ENCODE measurements at places on chromosomes 13 and 19. TPM values are rescaled to one million over a fixed set of nuclear protein-coding genes. Genes with fewer than 3 reads are reported as not detected.

- DNase-seq = no peak
Observed at GRCh38 chr13:95540888-95541287, 11.6 kb upstream of the CLDN10 start.

GRCh38 chr19:16446724-16447368, 24.9 kb downstream of the EPS15L1 start:
- peak; percentile 76 for DNase-seq

EHD2 gene
- 19.9 TPM for total RNA-seq

DNA sequence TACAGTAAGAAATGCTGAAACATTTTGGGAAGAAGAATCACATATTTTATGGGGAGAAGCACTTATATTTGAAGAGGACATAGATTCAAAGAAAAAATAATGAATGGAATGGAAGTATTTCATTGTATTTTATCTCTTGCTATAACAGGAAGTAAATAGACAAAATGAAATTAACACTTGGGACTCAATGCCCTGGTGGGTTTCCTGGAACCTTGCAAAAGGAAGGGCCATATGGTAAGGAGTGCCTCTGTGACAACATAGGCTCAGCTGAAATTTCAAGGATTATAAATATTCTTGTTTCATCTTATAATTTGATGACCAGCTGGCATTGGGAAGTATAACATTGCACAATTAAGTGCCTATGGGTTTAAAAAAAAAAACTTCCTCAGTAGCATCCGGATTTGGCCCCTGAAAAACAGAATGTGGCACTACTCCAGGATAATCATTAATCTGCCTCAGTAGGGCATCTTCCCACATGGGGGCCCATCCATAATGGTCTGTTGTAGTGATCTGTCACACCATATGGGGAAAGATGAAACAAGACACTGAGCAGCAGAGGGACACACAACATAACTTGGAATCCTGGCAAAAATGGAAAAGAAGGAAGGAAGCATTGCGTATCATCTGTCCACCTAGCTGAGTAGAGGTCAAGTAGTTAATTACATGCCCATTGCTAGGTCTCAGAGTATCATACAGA, 321.6 kb downstream of the NDFIP2 start:
- no peak for DNase-seq

DNA sequence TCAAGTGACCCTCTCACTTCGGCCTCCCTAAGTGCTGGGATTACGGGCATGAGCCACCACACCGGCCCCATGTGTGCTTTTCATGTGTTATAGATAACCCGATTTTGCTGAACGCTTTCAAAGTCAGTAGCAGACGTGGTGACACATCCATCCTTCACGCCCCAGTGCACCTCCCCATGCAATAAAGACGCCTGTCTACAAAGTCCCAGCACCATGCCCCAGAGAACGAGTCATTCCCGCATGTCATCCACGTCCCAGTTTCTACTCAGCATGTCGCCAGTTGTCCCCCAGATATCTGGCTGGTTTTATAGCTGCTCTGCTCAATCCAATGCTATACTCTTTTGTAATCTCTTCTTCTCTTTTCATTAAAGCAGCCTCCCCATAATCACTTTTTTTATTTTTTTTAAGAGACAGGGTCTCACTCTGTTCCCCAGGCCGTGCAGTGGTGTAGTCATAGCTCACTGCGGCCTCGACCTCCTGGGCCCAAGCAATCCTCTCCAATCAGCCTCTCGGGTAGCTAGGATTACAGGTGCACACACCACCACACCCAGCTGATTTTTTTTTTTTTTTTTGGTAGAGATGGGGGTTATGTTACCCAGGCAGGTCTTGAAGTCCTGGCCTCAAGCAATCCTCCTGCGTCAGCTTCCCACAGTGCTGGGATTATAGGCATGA, 42.5 kb downstream of the DNM2 start:
- DNase-seq = no peak

- peak; percentile 60 for DNase-seq
Observed at GRCh38 chr19:39112338-39112890, 13.2 kb upstream of the PAK4 start.

GRCh38 chr19:16084067-16084685, 7.9 kb downstream of the TPM4 start:
- no peak for DNase-seq

- DNase-seq = no peak
Observed at GRCh38 chr19:8643860-8644653, 13.6 kb downstream of the NFILZ start.

DNA sequence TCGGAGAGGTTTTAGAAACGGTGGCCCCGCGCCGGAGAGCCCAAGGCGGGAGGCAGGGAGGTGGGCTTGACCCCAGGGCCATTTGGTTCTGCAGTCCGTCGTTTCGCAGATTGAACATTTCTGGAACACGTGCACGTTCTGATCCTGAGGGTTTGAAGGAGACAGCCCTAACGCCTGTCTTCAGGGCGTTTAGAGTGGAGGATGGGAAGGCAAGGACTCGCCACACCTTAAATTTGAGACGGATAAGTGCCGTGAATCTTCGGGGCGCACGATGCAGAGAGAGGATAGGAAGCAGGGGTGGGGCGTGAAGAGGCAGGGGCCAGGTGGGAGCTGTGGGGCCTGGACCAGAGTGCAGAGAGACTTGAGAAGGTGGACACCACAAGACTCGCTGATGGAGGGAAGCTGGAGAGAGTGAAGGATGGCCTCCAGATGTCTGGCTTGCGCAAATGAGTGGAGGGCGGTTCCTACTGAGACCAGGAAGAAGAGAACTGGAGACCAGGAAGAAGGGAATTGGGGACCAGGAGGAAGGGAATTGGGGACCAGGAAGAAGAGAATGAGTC, 804 bp upstream of the MIER2 start:
- DNase-seq = no peak

GRCh38 chr13:31160857-31161556, 697 bp downstream of the HSPH1 start:
- peak; percentile 6 for DNase-seq

DNA sequence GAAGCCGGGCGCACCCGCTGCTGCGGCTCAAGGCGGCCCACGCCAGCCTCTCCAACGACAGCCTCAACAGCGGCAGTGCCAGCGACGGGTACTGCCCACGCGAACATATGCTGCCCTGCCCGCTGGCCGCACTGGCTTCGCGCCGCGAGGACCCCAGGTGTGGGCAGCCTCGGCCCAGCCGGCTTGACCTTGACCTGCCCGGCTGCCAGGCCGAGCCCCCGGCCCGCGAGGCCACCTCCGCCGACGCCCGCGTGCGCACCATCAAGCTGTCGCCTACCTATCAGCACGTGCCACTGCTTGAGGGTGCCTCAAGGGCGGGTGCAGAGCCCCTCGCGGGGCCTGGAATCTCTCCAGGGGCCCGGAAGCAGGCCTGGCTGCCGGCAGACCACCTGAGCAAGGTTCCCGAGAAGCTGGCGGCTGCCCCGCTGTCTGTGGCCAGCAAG, 13.0 kb downstream of the C19orf25 start:
- DNase-seq = no peak

FFAR1 gene
- total RNA-seq = not detected

DNA sequence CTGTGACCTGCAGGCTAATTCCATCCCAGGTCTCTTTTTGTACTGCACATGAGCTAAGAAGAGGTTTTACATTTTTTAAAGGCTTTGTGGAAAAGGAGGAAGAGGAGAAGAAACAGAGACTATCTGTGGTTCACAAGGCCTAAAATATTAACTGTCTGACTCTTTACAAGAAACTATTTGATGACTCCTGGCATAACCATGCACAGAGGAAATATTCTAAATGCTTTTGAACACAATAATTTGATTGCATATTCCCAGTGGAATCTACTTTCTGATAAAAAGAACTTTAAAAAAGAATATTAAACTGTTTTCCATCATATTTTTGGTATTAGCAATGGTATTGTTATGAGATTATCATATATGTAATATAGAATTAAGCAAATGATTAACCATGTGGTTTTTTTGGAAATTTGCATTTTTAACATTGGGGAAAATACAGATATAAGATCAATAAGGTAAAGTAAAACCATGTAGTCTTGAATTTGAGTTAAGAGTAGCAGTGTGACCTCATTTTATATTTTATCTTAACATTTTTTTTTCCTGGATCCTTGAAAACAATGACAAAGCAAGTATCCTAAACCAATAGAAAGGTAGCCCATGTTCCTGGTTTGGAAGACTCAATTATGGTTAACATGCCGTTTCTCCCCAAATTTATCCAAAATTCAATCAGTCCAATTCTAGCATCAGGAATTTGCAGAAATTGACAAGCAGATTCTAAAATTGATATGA, 251.0 kb downstream of the UQCRFS1 start:
- no peak for DNase-seq

DNA sequence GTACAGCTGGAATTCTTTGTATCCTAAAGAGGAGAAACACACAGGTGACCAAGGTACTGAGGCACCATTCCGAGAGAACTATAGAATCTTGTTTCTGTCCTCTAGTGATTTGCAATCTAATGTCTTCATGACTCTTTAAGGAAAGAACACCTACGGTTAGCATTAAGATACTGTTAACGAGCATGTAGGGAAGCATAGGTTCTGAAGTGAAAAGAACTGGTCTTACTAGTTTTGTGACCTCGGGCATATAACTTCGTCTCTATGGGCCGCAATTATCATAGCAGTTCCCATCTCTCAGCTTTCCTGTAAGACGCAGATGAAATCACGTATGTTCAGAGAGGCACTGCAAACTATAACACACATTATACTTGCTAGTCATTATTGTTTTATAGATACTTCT, 193.0 kb upstream of the NBEA start:
- no peak for DNase-seq

- no peak for DNase-seq
Observed at GRCh38 chr19:29515706-29516357, 10.0 kb upstream of the VSTM2B start.

DNA sequence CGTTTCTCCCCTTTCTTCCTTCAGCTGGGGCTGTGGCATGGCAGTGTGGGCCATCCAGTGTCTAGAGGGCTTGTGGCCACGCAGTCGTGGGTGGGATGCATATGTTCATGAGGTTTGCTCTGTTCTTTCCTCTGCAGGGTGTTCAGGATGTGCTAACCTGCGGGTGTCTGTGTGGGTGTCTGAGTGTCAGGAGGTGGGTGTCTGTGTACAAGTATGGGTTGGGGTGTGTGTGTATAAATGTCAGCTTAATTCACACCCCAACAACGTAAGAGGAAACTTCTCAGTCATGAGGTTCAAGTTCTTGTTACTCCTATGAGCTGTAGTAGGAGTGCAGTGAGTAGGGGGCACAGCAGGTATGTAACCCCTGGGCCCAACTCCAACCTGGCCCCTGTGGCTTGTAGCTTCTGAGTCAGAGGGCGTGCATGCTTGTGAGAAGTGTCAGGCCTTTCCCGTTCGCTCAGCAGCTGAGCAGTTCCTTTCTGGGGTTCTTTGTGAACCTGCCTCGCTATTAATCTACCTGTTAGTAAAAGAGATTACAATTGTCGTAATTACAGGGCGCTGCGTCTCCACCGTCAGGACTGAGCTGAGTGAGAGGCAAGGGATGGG, 49.1 kb downstream of the NFIX start:
- DNase-seq = no peak

HIPK4 gene
- total RNA-seq = not detected

ZSWIM9 gene
- 0.84 TPM for total RNA-seq

KIR3DL2 gene
- not detected for total RNA-seq

FLT1 gene
- total RNA-seq = 0.25 TPM

- no peak for DNase-seq
Observed at GRCh38 chr13:44415815-44416214, 42.2 kb downstream of the SERP2 start.

GRCh38 chr19:6773323-6773931, 919 bp downstream of the VAV1 start:
- DNase-seq = no peak

DNA sequence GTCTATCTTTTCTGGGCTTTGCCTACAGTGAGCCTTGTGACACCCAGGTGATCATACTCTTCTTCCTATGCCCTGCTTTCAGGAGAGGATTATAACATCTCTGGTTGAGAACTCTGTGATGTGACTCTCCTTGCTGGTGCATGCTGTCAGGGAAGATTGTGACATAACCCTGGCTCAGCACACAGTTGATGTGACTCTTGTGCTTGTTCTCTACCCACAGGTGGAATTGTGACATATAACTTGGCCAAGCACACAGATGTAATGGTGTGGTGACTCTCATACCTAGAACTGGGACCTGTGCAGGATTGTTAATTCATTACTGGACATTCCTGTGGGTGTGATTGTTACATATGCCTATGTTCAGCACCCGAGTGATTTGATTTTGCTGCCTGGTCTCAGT, 21.7 kb upstream of the ZNF254 start:
- no peak for DNase-seq

DNA sequence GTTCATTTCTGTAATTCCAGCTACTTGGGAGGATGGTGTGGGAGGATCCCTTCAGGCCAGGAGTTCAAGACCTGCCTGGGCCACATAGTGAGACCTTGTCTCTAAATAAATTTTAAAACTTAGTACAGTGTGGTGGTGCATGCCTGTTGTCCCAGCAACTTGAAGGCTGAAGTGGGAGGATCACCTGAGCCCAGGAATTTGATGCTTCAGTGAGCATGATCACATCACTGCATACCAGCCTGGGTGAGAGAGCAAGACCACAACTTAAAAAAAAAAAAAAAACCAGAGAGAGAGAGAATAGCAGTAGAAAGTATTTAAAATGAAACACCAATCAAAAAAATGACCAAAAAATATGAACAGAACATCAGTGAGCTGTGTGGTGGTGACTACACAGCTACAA, 7.1 kb upstream of the ZNF823 start:
- DNase-seq = no peak

DNA sequence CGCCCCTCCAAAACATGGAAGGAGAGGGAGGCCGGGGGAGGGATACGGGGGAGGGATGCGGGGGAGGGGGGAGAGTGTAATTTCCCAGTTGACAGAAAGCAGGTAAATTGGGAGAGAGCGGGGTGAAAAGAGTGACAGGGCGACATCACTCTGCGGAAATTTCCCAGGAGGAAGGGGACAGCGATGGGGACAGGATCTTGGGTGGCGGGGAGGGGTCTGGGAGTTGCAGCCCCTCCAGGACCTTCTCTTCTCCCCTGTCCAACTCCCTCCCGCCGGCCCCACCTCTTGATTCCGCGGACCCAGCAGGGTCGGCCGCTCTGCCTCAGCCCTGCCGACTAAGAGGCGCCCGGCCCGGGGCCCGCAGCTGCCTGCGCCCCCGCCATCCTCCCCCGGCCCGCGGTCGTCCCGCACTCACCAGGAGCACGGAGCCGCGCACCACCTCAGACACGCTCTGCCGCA, 108.0 kb upstream of the DOCK9 start:
- DNase-seq = no peak

- no peak for DNase-seq
Observed at GRCh38 chr13:97768134-97768533, 185.3 kb upstream of the IPO5 start.

ZNF492 gene
- total RNA-seq = 1.7 TPM

ZNF526 gene
- 5.5 TPM for total RNA-seq

GRCh38 chr19:55603581-55604292, 1.7 kb upstream of the ZNF865 start:
- DNase-seq = no peak
